Stimulated activated CD4-positive, alpha-beta T cell treated with anti-CD3 and anti-CD28 coated beads, Interleukin-15, amount 100 ng/mL, for 1 hour (primary cell): ENCODE measurements at places on chromosomes 7 and 10.

DNA sequence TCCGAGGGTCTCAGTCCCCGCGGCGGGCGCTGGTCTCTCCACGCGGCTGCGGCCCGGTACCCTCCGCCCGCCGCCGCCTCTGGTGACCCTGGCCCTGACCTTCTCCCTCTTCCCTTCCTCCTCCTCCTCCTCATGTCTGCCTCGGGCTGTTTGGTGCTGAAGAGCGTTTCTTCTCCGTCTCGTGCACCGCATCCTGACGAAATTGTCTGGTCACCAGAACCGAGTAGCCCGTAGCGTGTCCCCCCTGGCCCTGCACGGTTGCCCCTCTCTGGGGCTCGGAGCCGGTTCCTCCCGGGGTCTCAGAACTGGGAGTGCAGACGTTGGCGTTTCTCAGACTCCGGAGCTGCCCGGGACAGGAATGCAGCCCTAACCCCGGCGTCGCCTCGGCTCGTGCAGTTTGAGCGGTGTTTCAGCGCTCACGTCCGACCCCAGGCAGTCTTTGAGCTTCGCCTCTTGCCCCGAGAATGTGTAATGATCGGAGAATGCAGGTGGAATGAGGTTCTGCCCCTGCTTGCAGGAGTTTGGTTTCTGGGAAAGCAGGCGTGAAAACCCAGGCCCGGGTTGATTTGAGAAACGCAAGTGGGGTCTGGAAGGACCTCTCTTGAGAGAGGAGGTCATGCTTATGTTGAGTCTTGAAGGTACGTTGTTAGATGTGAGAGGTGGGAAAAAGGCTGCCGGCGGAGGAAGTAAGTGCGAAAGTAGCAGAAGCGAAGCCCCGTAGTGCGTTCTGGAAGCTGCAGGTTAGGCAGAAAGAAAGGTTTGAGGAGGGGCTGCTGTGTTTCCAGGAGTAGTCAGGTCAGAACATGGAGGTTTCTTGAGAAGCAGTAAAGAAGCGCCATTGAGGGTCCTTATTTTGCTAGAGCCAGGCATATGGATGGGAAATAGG, 743 bp downstream of the RBM17 start:
- no peak for DNase-seq

DNA sequence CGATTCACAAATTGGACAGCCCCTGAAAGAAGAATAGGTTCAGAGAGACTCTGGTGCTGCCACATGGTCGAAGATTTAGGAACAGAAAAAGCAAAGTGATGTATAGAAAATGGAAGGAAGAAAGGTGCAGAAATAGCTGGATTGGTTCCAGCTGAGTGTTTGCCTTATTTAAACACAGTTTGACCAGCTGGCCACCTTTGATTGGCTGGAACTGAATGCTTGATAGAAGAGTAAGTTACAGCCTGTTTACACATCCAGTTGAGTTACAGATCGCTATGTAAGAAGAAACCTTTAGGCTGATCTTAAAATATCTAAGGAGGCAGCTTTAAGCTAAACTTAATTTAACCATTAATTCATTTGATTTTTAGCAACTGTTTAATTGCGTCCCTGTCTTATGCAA, 40.3 kb upstream of the KAT6B start:
- no peak for DNase-seq

DNA sequence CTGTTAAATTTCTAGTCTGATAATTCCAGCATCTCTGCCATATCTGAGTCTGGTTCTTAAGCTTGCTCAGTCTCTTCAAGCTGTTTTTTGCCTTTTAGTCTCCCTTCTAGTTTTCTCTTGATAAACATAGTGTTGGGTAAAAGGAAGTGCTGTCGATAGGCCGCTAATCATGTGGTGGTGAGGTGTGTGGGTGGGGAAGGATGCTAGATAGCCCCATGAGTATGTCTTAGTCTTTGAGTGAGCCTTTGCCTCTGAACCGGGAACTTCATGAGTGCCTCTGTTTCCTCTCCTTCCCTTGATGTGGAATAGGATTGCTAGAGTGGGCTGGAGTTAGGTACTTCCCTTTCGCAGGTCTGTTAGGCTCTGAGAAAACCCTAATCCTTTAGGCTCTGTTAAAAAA, 441.8 kb downstream of the INHBA start:
- no peak for DNase-seq

- DNase-seq, result peak; percentile 3
These were observed 851 bp upstream of the GOT1 start for GRCh38 chr10:99431190-99431760.

DNA sequence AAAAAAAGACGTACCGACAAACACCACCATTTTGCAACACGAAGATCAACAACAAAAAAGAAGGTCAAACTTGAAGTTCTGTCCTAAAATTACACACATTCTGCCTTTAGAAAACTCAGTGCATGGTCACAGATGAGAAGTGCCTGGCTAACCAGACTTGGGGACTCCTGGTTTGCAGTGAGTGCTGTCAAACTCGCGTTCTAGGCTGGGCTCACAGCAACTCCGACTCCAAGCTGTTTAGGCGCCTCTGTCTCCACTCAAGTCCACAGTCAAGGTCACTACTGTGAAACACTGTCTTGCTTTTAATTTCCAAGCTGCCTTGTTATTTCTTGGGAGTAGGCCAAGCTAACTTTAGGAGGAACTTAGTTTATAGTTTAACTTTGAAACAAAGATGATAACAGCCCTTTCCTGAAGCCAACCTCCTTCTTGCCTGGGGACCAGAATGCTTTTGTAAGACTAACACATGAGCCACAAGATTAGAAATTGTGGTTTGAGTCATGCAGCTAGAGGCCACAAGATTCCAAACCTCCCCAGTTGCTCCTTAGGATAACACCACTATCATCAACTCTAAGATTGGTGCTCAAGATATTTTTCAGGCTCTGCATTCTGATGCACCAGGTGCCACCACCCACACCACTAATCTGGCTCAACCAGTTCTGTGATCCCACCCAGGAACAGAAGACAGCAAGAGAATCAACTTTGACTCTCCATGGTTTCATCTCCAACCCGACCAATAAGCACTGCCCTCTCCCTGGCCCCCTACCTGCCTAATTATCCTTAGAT, 1.1 kb upstream of the DNAAF5 start:
- no peak for DNase-seq

DNA sequence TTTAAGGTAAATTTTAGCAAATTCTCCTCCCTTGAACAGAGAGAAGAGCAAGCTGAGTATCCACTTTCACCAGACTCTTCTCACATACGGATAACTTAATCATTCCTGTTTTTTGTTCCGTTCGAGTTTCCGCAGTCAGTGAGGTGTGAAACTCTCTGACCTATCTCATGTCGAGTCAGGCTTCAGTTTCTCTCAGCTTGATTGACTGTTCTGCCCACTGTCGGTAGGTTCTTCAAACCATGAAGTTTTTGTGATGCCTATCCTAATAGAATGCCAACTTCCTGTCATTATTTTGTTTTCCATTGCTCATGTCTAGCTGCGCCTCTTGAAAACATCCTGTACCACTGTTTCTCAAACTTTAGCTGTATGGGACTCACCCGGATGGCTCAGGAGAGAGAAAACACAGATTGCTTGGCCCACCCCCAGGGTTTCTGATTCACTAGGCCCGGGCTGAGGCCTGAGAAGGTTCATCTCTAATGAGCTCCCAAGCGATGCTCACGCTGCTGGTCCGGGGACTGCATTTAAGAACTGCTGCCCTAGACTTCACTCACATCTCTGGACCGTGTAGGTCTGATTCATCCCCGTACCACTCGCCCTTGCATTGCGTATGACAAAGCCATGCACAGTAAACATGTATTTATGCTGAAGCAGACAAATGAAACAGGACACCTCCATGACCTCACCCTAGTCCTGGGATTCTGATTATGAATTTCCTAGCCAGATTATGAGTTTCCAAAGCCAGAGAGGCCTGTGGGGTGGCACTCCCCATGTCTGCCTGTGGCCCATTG, 208.4 kb upstream of the AGK start:
- no peak for DNase-seq

GRCh38 chr7:108598914-108599580, 29.4 kb downstream of the DNAJB9 start:
- DNase-seq, result no peak

GRCh38 chr7:19939746-19940145, 166.3 kb upstream of the TMEM196 start:
- DNase-seq, result no peak

GRCh38 chr10:52526251-52526823, 212.3 kb downstream of the DKK1 start:
- DNase-seq, result no peak

DNA sequence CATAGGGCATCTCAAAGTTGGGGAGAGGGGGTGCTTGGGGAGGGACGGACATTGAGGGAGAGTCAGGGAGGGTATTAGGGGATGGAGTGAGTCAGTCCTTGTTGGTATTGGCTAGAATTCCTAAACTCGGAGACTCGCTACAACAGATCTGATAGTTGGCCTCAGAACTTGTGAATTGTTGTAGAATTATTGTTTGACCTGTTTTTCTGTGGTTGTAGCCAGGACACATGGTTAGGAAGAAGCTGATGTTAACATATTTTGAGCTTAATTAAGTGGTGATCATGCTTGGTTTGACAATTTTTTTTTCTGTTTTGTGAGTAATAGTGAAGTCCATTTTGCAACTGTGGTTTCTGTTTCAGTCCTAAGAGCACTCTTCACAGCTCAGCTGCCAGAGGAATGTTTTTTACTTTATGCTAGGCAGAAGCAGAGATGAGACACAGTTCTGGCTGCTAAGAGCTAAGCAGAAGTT, 1190.3 kb upstream of the C7orf33 start:
- no peak for DNase-seq
